Stimulated activated CD4-positive, alpha-beta T cell treated with anti-CD3 and anti-CD28 coated beads, Interleukin-1b, Interleukin-23, amount 100 ng/mL, for 24 hours (primary cell): ENCODE measurements at places on chromosomes 1 and 21.

DNA sequence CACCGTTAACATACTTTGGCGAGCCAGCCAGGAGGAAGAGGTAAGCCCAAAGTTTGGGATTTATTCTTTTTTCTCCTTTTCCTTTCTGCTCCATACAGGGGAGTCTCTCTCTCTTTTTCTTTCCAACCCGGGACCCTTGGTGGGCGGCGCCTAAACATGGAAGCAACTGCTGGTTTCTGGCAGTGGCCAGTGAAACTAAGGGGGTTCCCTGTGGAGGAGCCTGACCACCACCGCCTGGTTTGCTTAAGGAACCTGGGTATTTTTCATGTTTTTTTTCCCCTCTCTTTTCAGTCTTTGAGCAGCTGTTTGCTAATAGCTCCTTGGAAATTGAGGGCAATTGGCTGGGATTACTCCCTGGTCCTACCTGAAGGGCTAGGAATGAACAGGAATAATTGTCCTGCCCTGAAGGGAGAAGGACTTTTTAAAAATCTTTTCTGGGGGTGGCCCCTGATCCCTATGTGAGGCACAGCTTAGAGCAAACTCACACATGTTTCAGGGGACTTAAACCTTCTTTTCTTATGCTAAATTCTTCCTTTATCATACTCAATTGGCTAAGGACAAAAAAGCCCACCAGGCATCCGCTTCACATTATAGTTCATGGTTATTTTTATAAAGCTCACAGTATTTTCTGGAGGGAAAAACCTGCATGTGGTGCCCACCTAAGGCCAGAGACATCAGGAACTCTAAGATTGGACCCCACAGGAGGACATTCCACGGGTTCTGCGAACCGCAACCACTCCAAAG, 61.3 kb upstream of the PLD5 start:
- DNase-seq: no peak

DNA sequence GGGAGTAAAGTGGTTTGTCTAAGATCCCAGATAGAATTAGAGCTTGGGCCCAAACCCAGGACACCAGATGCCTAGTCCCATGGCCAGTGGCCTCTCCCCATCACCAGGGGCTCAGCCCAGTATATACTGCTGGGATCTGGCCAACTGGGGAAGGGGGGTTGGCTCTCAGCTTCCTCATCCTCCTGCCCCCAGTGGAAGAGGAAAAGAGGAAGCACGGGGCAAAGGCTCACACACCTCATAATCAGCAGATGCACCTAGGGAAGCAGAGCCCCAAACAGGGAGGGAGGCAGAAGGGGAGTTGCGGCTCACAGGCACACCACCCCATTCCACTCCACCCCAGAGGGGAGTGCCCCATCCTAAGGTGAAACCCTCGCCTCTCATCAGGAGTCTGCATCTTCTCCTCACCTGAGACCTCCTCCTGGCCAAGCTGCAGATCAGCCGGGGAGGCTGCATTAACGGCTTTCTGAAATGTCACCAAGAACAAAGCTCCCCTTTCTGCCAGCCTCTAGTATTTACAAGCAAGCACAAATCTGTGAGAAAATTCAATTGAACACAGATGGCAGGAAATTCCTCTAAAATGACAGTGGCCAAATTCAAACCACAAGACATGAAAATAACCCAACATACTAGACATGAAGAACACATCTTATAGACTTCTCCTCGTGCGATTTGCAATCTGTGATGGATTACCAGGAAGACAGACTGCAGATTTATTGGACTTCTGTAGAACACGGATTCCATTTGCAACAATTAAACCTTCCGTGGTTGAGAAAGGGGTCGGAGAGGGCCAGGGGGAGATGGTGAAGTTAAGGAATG, 82.8 kb downstream of the GLIS1 start:
- no peak for DNase-seq

DNA sequence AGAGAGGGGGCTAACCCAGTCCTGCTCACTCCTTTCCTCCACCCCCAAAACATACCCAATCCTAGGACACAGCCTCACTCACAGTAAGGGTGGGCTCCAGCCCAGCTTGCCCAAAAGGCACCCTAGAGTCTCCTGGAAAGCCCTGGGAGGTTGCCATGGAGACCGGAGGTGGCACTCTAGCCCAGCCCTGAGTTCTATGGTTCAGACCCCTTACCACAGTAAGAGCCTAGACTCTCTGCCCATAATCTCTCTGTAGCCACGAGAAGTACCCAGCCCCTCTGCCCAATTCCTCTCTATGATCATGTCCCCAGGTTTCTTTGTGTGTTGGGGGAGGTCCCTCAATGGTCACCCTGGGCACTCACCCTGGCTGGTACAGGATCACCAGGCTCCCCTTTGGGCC, 14.4 kb downstream of the COL16A1 start:
- no peak for DNase-seq

DNA sequence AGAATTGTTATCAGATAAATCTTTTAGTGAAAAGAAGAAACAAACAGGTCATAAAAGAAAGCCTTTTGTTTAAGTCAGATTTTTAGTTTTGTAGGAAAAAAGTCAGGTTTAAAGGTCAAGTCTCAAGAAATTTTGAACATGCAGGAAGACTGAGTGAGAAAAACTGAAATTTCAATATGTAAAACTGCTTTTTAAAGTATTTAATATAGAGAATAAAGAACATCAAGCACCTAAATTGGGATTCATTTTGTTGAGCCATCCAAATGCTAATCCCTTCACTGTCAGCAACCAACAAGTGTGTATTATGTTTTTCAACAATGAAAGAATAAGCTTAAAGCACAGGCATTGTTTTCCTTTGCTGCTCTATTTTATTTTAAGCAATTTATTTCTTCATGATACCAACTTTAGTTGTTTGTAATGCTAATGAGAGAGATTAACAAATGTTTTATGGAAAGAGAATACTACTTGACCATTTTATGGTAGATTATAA, 114.9 kb upstream of the SERTAD4 start:
- DNase-seq: no peak

DNA sequence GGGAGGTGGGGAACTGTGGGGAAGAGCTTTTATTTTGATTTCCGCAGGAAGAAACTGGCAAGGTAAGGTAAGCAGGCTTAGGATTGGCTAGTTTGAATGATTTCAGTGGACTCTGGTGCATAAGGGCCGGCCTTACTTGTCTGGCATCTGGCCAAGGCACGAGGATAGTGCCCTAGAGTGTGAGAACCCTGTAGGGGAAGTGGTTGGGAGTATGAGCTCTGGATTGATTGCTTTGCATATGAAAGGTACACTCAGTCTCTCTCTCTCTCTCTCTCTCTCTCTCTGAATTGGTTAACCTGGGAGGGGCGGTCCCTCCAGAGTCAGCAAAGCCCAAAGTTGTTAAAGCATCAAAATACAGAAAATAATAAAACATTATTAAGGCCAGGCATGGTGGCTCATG, 463.0 kb downstream of the SIPA1L2 start:
- no peak for DNase-seq

DNA sequence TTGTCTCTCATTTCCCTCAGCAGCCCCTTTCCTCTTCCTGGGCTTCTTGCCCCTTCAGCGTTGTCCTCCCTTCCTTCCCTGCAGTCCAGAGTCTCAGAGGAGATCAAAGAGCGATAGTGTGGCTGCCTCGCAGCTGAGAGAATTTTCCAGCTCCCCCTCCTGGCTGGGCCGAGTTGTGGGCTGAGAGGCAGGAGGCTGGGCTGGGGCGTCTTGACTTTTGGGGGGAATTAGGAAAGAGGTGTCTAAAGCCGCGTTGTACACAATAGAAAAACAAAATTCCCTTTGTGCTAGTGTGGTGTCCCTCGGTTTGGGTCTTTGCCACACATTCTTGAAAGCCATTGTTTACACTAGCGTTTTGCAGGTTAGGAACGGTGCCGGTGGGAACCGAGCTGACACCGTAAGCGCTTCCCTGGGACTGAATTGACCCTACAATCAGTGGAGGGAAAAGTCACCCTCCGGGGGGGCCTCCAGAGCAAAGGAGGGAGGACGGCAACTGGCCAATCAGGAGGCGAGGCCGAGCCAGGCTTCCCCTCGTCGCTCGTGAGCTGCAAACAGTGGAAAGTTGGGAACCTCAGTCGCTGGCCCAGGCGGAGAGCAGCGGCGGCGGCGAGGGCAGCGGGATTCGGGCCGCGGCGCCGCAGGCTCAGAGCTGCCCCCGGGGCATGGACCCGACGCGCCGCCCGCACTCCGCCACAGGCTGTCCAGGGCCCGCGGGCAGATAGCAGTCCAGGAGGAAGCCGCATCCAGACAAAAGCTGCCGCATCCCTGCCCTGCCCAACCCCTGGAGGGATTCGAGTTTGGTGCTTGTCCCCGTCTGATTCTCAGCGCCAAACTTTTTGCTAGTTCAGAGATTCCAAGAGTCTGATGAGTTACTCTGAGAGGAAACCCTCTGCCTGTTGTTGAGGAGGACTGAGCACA, at the start of gene HMCN1:
TSS of gene HMCN1 (plus strand) at position 574 of the 918 bp plus-strand sequence. CDS start 389 bp downstream, outside the sequence.
- no peak for DNase-seq

GRCh38 chr1:245512980-245513578, 358.3 kb downstream of the KIF26B start:
- no peak for DNase-seq

- no peak for DNase-seq
These were observed 48.6 kb downstream of the ITPKB start for GRCh38 chr1:226690460-226690982.

DNA sequence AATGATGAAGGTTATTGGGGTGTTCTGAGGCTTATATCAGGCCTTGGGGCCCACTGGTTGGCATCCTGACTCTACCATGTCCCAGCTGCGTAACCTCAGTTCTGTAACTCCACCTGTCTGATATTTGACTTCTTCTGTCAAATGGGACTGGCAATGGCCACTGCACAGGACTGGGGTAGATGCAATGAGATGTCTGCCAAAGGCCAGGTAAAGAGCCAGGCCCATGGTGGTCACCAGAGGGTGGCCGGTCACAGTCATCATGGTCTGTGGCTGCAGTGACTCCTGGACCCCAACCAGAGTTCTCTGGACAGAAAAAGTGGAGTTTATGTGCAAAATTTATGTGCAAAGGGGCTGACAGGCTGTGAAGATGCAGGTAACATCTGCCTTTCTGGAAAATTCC, 173.3 kb downstream of the PTPRU start:
- DNase-seq: no peak

- no peak for DNase-seq
These were observed 1.5 kb downstream of the SCNN1D start for GRCh38 chr1:1281533-1282321.

- DNase-seq: no peak
These were observed 11.0 kb downstream of the YIPF1 start for GRCh38 chr1:53878492-53879105.
